Motor neuron (in vitro differentiated cells): ENCODE measurements at places on chromosomes 5 and 9. TPM values are rescaled to one million over a fixed set of nuclear protein-coding genes. Genes with fewer than 3 reads are reported as not detected.

- no peak for ATAC-seq
These were observed 1.4 kb downstream of the PAX5 start for GRCh38 chr9:37032713-37033112.

- ATAC-seq = no peak
These were observed 359.6 kb upstream of the SMC2 start for GRCh38 chr9:103734471-103734870.

GRCh38 chr9:19050637-19051591 is 1.7 kb downstream of the RRAGA start:
- ATAC-seq = no peak

DNA sequence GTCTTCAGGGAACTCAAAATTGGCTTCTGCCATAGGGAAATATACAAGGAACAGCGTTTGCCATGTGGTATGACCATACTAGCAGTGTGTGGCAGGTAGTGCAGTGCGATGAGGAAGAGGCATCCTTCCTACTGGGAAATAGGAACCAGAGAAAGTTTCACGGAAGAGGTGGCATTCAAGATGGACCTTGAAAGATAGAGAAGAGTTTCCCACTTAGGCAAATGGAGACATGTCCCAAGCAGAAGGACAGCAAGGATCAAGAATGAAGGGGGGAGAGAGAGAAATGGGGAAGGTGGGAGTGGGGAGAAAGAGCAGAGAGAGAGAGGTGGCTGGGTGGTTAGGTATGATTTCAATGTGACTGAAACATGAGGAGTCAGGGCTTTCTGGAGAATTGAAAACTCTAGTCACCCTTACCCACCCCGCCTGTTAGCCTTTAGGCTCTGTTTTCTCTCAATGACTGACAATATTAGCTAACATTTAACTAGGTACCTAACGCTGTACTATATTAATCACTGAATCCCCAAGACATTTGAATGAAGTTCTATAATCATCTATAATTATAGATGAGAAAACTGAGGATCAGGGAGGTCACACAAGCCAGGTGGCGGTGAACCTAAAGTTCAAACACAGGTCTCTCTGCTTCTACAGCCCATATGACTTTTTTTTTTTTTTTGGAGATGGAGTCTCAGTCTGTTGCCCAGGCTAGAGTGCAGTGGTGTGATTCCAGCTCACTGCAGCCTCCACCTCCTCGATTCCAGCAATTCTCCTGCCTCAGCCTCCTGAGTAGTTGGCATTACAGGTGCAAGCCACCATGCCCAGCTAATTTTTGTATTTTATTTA is 171.3 kb downstream of the NR3C1 start:
- no peak for ATAC-seq

- ATAC-seq = no peak
These were observed 86.8 kb downstream of the CAMK4 start for GRCh38 chr5:111310711-111311620.

GRCh38 chr5:157026789-157027424 is 32.0 kb downstream of the HAVCR1 start:
- no peak for ATAC-seq

GRCh38 chr9:88742483-88742882 is 207.5 kb downstream of the NXNL2 start:
- ATAC-seq = no peak

DNA sequence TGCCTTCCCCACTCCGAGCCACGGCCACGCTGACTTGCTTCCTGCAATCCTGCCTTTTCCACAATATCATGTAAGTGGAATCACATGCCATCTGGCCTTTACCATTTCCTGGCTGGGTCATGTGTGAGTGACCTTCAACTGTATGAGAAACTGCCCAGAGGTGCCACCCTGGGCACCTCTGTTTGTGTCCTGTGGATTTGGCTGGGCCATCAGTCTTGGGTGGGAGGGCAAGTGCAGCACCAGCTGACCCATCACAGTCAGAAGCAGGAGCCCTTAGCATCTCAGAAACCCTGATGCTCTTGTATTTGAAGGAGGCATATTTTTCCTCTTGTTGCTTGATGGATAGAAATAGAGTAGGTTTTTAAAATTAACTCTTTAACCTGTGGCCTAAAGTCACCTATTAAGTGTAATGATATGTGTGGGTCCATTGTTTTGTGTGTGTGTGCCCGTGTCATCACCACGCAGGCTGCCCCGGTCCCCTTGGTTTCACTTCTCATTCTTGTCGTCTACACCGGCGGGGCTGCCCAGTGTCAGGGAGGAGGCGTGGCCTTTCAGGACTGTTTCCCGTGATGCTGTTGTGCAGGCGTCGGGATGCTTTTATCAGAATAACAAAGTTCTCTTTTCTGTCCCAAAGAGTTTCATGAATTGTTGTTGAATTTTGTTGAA is 52.1 kb upstream of the CACNA1B start:
- ATAC-seq = no peak

DNA sequence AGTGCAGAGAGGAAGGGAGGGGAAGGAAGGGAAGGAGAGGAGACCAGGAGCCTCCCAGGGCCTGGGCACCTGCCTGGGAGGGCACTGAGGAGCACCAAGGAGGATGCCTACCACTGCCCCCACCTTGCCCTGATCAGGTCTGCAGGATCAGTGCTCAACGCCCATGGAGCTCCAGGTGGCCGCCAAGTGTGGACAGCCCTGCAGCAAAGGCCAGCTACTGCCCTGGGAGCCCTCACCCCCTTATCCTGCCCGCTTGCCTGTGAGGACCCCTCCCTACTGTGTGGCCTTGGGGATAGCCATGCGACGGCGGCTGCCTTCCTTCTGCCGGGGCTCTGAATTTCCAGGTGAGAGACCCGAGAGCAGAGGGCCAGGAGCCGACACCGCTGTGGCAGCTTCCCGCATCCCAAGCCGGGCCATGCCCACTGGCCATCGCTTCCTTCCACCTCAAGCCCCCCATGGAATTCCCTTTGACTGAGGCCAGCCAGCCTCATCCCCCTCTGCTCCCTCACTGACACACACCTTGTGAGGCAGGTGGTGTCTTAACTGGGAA is 12.4 kb downstream of the ADAMTS2 start:
- no peak for ATAC-seq

BBLN gene
- total RNA-seq = 60.0 and 88.1 TPM in 2 replicates

TMEM174 gene
- 0.18 TPM in 1 of 2 replicates, not detected in the other for total RNA-seq
